RCC 7860 (cell line): ENCODE measurements at places on chromosomes 6 and 20.

DNA sequence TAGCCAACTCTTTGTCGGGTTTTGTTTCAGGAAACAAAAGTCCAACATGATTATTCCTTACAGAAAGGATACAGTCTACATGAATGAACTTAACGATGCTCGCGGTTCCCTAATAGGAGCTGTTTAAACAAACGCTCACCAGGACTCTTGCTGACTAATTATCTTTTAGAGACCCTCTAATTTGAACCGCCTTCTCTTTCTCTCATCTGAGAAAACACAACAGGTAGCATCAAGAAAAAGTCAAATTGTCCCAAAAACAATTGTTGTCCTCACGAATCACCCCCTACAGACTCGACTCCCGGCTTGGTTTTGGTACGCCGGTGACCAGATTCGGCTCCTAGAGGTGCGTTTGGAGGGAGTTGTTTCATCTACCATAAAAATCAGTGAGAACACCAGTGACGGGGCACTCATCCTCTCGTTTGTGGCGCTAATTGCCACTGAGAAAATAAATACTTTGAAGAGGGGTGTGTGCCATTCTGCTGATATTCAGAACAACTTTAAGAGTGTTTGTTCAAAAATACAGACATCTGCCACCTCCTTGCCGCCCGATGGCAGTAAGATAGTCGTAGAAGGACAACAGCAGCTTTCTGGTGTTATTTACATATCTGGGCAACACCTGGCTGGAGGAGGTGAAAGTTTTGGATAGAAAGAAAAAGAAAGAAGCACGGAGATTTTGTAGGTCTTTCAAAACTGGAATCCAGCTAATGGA, 1.1 kb upstream of the SIM1 start:
- no peak for DNase-seq

GRCh38 chr6:3086282-3086946, 18.1 kb downstream of the RIPK1 start:
- DNase-seq = no peak

GRCh38 chr6:166008441-166009369, 158.9 kb downstream of the TBXT start:
- DNase-seq = no peak

- peak; percentile 46 for DNase-seq
These were observed 51.6 kb downstream of the CYP24A1 start for GRCh38 chr20:54122189-54122588.

GRCh38 chr6:166438211-166438861, 55.6 kb upstream of the MPC1 start:
- DNase-seq = no peak

- DNase-seq = no peak
These were observed 359 bp downstream of the PHIP start for GRCh38 chr6:79077715-79078074.

DNA sequence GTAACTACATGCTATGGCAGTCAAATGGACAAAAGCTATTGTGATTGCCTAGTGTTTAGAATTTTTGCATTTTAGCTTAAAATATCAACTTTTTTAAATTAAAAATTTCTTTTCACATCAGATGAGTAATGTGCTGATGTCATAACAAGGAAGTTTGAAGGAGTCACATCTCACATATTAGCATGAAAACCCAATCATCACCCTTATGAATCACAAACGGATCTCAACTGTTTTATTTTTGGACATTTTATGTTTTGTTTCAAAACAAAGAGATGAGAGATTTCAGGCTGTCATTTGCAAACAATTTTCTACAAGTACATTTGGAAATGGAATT, 53.6 kb upstream of the TRERF1 start:
- DNase-seq = no peak

DNA sequence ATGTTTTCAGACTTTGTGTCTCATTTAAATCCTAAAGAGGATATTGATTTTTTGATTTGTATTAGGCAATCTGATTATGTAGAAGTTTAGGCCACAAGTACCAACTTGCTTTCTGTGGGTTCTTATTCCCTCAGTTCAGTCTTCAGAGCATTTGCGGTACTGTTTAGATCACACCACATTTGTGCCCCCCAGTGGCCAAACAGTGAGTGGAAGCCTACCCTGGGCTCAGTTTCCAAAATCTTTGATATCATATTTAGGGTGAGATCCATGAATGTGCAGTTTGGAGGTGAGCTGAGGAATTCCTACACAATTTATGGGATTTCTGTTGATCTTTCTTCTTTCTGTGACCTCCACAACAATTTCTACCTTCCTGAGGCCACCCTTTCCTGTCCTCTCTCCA, 92.3 kb upstream of the FUT9 start:
- DNase-seq = no peak
